ENCODE measurements at places on chromosomes 5 and 9.
A peak's percentile ranks its signal among the peaks of the same experiment; 100 is the strongest.

DNA sequence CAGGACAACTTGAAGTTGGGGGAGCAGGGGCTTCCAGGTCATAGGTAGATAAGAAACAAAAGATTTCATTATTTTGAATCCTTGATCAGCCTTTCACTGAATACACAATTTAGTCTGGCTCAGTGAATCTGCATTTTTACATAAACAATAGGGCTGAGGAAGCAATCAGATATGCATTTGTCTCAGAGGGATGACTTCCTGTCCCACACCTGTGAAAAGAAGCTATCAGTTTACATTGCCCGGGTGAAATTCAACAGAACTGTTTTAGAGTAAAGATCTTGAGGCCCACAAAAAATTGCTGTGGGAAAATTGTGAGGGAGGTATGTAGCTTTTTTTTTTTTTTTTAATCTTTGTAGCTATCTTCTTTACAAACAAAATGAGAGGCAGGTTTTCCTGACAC is 38.3 kb downstream of the DNAJB5 start:
- DNase-seq = no peak

DNA sequence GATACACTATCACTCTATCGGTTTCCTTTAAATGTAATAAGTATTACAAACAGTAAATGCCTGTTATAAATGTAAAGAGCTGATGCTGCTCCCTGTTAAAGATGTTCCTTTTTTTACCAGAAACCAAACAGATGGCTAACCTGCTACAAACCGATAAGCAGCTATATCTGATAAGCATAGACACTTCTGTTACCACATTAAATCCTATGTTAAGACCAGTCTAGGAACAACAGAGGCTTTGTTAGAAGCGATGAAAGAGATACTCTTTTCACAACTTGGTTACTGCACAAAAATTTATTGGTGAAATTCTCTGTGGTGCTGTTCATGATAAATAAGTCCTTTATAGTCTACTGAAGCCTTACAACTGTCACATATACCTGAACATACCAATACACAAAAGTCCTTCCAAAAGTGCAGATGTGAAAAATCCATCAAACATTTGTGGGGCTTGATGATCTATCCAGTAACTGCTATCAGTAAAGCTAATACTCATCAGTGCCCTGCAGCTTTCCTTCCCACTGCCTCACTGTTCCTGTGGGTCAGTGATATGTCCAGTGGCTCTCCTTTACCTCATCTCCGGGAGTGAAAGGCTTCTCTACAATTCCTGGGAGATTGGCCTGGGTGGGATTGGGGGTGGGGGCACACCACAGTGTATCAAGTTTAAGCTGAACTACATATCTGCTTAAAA is 25.8 kb upstream of the PRXL2C start:
- no peak for DNase-seq

DNA sequence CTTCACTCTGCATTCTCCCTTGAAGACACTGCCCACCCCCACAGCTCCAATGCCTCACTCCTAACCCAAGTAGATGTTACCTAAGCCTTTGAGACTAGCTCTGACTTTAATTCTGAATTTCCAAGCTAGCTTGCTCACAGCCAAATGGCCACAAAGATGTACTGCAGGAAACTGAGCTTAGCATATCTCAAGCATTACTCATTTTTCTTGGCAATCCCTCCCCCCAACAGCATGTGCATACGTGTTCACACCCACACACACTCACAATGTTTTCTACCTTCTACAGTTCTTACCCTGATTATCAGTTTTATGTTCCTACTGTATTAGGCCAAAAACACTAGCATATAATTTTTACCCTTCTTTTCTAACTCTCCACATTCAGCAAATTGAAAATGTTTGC is 13.7 kb upstream of the GRIA1 start:
- no peak for DNase-seq

DNA sequence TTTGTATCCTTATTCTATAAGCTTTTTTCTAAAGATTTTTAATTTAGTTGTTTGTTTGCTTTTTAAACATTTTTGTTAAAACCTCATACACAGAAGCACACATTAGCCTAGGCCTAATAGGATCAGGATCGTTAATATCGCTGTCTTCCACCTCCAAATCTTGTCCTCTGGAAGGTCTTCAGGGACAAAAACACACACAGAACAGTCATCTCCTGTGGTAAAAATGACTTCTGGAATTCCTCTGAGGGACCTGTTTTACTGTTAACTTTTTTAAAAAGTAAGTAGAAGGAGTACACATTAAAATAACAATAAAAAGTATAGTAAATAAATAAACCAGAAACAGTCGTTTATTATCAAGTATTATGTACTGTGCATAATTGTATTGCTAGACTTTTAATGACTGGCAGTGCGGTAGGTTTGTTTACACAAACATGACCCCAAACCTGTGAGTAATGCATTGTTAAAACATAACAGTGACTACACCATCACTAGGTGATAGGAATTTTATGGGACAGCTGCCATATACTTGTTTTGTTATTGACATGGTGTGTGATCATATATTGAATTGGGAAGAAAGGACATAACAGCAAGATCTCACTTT is 109.6 kb downstream of the ZCCHC7 start:
- no peak for DNase-seq

DNA sequence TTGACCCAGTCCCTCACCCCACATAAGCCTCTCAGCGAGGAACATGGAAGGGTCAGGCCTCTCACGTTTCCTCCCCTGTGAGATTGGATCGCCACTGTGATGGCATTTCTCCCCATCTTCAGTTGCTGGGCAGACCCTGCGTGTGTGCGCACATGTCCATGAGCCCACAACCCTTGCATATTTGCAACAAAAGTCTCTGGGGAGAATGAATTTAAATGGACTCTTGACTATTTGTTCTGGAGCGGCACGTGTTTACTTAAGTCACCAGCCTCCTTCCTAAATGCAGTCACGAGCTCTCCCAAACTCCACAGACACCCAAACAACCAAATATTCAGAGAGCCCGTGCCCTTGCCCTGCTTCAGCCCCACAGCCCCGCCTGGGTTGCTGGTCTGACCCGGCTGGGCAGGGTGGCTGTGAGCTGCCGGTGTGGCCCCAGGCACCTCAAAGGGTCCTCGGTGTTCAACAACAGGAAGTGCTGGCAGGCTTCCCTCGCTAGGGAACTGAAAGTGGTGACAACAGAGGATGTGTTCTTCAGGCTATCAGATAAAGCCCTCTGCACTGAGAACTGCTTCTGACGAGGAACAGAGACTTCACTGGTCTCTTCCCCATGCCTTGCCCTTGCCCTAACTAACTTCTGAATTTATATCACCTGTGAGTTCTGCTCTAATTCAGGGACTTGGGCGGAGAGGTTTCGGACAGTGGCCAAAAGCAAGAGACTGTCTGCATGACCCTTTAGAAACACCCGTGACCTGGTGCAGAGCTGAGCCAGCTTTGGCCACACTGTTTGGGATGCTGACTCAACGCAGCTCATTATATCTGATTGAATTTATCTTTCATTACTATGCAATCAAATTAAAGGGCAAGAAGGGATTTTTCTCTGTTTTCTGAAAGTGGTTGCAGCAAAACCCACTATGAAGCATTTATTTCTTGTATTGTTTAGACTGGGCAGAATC is 19.2 kb upstream of the CD180 start:
- DNase-seq = peak; percentile 75

GRCh38 chr9:14389657-14390056 is 75.7 kb upstream of the NFIB start:
- no peak for DNase-seq

Measured in activated T-cell treated with anti-CD3 and anti-CD28 coated beads, Interleukin-2, amount 50 U/mL, for 48 hours (primary cell).